ENCODE measurements at places on chromosomes 7 and 10.
A peak's percentile ranks its signal among the peaks of the same experiment; 100 is the strongest.

DNA sequence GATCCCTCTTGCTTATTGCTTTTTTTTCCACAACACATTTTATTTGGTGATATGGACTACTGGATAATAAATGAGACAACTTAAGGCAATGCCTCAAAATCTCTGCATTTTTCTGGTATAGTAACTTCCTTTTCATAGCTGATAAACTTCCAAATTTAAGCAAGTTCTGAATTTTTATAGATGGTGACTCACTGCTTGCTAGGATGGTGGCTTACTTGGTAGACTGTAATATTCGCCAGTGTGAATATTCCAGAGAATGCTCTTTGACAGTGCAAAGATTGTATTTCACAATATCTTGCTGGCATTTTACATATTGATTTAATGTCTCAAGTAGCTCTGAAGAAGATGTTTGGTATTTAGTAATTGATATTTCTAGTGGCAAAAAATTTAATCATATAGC lies 472.4 kb downstream of the TFEC start:
- DNase-seq, result no peak

DNA sequence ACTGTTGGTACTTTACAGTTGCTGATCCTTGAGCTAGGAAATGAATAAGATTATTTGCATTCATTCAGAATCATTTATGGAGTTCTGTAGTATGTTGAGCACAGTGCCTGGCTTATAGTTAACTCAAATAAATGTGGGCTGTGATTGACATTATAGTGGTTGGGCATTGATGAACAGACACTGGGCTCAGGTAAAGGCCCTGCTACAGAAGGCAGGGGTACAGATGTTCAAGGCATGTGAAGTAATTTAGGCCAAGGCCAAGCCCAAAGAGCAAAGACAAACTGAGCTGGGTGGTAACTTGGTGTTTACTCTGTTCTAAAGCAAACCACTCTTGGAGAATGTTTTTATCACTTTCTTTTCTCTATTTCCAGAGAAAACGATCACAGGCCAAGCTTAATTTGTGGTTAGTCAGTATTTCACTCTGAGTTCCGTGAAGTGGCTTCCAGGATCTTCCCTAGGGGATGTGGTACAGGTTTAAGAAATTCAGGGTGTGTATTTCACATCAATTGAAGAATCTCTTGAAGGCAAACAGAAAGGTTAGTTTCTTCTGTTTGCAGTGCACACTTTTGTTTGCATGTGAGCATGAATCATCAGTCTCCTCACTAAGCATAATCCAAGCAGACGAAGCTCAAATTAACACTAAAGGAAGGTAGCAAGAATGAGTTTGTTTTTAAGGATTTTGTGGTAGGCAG lies 113.9 kb upstream of the PRR15 start:
- DNase-seq, result no peak

DNA sequence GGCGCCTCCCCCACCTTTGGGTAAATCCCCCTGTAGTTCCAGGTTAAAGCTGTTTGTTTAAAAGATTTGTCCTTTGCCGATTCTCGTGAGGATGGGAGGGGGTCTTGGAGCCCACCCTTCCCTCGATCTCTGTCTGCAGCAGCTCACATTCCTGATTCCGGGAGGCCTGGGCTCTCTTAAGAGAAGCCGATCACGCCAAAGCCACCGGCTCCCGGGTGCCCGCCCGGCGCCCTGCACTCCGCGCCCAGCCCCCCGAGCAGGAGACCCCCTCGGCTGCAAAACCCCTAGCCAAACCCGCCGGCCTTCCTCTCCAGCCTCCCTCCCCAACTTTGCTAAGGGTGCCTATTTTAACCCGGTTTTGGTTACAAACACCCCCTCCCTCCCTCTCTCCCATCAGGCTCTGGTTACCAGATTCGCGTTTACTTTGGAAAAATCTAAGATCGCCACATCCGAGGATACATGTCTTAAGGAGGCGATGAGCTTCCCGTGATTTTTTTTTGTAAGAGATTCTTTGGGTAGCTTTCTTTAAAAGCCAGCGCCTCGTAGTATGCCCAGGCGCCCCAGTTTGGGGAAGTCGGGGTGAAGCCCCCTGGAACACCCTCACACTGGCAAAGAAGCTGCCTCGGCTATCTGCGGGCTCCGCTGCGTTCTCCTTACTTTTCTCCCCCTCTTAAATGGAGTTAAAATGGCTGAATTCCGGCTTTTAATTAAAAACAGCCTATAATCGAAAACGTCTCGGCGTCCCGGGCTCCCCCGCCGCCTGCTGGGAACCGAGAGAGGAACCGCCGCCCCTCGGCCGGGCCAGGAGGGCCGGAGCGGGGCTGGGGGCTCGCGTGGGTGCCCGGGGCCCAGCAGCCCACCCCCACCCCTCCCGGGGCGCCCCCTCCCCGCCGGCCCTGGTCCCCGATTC lies 983 bp downstream of the TNRC18 start:
- no peak for DNase-seq

GRCh38 chr10:91339729-91340128 lies 70.4 kb upstream of the HECTD2 start:
- DNase-seq, result no peak

DNA sequence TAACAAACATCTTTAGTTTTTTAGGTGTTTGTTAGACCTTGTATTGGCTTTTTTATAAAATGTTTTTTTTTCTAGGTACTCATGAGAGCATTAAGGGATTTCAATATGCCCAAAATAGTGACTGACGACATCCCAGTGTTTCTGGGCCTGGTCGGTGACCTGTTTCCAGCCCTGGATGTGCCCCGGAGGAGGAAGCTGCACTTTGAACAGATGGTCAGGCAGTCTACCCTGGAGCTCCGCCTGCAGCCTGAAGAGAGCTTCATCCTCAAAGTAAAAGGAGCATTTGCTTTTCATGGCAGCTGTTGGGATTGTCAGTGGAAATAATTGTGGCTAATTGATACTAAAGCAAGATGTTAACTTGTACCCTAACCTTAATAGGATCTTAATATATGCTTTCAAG lies 161.5 kb downstream of the DNAH11 start:
- DNase-seq, result no peak

GRCh38 chr10:110843031-110843430 lies 28.7 kb upstream of the PDCD4 start:
- DNase-seq, result peak; percentile 69

DNA sequence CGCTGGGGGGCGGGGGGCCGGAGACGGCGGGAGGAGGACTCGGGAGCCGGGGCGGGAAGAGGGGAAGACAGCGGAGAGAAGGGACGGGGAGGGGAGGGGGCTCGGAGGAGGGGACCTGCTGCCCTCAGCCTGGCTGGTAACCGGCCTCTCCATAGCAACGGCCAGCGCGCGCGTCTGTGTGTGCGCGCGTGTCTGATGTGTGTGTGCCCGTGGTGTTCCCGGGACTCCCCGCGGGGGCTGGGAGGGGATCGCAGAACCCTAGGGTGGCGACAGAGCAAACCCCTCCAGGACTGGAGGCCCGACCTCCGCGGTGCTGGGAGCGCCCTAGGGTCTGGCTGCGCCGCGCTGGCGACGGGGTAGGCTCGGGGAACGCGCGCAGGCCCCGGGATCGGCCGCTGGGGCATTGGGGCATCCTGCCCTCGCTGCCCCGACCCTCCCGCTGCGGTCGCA lies 356.3 kb downstream of the DNAJB6 start:
- no peak for DNase-seq

DNA sequence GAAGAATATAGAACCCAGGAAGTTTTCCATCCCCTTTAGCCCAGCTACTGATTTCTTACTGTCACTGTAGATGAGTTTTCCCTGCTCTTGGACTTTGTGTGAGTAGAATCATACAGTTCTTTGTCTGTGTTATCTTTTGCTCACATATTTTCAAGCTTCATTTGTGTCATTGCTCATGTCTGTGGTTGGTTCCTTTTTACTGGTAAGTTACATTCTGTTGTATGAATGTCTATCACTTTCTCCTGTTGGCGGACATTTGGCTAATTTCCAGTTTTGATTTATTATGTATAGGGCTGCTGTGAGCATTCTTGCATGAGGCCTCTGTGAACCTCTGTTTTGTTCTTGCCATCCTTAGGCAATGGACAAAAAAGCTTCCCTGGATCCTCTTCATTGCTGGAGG lies 5.3 kb downstream of the GLRX3 start:
- DNase-seq, result no peak

DNA sequence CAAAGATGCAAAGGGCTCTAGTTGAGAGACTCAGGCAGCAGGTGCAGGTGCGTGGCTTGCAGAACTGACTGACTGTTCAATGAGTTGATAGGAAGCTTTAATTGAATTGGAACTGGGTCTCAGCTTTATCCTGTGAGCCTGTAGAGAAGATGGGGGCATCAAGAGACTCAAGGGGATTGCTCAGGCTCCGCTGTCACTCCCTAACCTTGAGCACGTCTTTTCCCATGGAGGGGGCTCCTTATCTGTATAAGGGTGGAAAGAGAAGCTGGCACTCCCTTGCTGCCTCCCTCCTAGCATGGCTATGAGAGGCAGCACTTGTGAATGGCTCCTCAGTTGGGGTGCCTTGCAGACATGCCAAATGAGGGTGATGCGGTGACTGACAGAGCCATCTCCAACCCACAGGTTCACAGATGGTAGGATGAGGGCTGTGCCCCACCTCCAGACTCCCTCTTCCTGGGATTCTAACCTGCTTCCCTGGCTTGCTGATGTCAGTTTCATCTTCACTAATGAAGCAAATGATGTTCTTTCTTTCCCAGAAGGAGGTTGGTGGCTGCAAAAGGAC lies 12.4 kb upstream of the PLEKHA1 start:
- no peak for DNase-seq

DNA sequence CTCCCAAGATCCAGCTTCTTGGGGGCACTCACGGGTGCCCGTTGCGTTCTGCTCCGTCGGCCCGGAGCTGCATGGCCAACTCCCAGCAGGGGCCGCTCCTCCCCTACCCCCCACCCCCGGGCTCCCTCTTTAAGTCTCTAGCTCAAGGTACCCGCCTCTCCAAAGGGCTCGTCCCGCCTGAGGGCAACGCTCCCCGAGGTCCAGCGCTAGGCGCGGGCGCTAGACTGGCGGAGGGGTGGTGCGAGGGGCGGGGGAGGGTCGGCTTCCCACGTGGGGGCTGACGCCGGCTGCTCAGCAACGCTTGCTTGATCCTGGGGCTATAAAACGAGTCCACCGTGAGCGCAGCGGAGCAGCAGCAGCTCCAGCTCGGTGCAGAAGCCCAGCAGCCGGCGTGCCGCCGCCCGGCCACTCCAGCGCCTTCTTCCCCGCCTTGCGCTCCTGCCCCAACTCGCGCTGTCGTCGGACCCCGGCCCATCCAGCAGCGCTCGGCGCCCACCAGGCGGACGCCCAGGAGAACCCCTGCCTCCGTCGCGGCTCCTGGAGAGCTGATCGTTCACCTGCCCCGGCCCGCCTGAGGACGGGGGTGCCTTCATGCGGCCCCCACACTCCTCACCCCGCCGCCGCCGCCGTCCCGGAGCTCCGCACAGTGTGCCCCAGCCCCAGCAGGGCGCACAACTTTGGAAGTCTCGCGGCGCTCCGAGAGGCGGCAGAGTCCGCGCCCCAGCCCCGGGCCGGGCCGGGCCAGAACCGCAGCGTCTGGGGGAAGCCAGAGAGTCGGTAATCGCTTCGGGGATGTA lies at the start of gene ADRA2A:
Gene ADRA2A, plus strand, starts transcription at position 348 of the 797 bp plus-strand sequence. CDS start 968 bp downstream, outside the sequence.
- no peak for DNase-seq

GRCh38 chr7:157423886-157424565 lies 87.2 kb downstream of the DNAJB6 start:
- no peak for DNase-seq

DNA sequence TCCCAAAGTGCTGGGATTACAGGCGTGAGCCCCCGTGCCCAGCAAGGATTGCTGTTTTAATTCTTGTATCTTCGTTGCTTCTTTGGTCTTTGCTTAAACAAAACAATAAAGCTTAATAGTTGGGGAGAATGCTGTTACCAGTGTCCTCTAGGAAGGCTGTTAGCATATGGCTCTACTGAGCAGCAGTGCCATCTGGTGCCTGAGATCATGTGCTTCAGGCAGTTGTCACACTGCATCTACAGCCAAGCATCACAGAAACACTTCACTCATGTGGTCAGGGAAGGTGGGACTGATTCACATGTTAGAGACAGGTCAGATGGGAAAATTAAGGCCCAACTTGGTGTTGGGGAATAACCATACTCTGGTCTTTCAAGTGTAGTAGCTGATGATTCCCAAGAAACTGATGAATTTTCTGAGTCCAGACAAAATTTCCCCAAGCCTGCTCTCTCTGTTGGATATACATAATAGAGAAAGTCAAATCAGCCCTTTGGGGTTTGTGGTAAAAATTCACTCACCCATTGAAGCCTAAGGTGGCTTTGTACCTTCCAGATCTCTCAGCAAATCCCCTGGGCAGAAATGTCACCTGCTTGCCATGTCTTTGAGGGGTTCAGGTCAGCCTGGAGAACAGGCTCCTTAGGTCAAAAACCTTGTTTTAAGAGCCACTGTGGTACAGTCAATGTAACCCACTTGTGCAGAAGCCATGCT lies 28.4 kb downstream of the UBE2D4 start:
- DNase-seq, result no peak

GRCh38 chr7:27207348-27207985 lies 7.6 kb upstream of the HOXA13 start:
- DNase-seq, result no peak

DNA sequence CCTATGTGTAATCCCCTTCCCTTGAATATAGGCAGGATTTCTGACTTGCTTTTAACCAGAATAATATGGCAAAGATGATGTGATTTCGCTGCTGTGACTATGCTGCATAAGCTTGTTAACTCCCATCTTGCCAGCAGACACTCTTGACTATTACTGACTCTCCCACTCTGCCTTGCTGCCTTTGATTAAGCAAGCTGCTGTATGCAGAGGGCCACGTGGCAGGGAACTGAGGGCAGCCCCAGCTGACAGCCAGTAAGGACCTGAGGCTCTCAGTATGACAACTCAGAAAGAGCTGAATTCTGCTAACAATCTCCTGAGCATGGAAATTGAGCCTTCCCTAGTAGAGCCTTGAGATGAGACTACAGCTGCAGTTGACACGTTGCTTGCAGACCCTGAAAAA lies 279.4 kb upstream of the CACNA2D1 start:
- DNase-seq, result no peak

DNA sequence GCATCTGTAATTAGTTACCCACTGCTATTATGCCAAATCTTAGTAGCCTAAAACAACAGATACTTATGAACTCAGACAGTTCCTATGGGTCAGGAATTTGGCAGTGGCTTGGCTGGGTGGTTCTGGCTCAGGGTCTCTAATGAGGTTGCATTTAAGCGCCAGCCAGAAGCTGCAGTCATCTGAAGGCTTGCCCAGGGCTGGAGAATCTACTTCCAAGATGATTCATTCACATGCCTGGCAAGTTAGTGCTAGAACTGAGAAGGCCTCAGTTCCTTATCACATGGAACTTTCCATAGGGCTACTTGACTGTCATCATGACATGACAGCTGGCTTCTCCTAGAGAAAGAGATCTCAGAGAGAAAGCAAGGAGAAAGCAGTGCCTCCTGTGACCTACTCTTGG lies 121.3 kb downstream of the AVL9 start:
- DNase-seq, result no peak
